Skeletal muscle cell (primary cell): ENCODE measurements at places on chromosomes 5 and 9.

GRCh38 chr5:178988436-178989220 is 6.5 kb downstream of the GRM6 start:
- no peak for DNase-seq

DNA sequence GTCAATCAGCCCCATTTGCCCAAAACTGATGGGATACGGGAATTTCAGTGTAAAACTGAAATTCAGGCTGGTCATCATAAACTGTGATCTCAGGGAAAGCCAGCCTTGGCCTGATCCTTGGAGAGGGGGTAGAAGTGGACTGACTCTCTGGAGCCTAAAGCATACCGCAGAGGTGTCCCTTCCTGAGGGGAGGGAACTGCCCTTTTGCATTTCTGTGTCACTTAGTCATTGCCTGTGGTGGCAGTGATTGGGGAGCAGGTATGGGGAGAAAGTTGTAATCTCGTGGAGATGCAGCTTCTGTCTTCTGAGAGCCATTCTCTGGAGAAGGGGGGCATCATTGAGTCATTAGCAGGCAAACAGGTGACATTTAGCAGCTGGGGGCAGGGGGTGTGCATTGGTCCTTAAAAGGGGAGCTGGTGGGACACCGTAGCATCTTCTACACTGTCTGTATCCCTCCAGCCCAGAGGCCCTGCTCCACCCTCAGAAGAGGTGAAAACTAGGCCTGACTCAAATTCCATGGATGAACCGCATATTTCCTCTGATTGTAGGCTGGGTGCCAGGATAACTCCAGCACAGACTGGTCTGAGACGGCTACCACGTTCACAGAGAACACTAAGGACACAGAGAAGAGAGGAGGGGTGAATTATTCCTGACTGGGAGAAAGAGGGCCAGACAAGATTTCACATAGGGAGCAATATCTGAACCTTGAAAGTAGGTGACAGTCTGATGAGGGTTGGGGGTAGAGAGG is 143.3 kb downstream of the SEC61B start:
- DNase-seq: no peak

GRCh38 chr9:76651119-76651705 is 113.0 kb upstream of the PCA3 start:
- no peak for DNase-seq

DNA sequence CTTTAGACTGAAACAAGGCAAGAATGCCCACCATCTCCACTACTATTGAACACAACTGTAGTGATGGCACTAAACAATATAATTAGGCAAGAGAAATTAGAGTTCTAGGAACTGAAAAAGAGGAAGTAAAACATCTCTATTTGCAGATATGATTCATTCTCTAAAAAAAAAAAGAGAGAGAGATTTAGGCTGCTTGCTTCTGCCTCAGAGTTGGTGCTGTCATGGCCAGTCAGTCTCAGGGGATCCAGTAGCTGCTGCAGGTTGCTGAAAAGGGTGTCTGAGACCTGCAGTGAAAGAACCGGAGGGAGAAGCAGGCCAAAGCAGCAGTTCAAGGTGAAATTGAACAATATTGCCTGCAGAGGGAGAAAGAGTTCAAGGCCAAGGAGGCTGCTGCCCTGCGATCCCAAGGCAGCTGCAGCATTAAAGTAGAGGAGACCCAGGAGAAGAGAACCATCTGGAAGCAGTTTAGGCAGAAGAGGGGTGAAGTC is 72.5 kb downstream of the AP3B1 start:
- no peak for DNase-seq

- DNase-seq: no peak
Measured at GRCh38 chr9:17833846-17834245, 255.0 kb downstream of the SH3GL2 start.

GRCh38 chr5:31833710-31834109 is 194.8 kb downstream of the PDZD2 start:
- no peak for DNase-seq

GRCh38 chr5:73382401-73382740 is 66.2 kb downstream of the FOXD1 start:
- DNase-seq: no peak

DNA sequence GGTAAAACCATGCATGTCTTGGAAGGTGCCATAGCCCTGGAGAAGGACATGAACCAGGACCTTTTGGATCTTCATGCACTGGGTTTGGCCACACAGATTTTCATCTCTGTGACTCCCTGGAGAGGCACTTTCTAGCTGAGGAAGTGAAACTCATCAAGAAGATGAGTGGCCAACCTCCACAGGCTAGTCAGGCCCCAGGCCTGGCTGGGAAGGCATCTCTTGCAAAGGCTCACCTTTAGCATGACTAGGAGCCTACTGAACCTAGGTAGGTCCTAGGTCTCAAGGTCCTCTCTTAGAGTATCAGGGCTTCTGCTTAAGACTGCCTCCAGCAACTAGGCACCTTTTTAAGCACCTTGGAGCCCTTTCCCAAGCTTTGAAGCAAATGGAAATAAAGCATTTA is 1448.7 kb upstream of the ACO1 start:
- no peak for DNase-seq
